Amygdala (tissue), 56 donors: ENCODE measurements at places on chromosomes 7 and 10.

DNA sequence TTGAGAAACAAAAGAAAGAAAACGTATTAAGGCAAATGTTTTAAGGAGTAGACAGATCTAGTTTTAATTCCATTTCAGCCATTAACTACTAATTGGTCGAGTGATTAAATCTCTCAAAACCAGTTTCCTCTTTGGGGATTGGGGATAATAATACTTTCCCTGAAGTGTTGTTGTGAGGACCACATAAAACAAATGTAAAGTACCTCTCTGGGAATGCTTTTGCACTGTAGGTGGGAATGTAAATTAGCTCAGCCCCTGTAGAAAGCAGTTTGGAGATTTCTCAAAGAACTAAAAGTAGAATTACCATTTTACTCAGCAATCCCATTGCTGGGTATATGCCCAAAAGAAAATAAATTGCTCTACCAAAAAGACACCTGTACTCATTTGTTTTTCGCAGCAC is 36.0 kb upstream of the PPP1R3C start:
- no peak for DNase-seq

DNA sequence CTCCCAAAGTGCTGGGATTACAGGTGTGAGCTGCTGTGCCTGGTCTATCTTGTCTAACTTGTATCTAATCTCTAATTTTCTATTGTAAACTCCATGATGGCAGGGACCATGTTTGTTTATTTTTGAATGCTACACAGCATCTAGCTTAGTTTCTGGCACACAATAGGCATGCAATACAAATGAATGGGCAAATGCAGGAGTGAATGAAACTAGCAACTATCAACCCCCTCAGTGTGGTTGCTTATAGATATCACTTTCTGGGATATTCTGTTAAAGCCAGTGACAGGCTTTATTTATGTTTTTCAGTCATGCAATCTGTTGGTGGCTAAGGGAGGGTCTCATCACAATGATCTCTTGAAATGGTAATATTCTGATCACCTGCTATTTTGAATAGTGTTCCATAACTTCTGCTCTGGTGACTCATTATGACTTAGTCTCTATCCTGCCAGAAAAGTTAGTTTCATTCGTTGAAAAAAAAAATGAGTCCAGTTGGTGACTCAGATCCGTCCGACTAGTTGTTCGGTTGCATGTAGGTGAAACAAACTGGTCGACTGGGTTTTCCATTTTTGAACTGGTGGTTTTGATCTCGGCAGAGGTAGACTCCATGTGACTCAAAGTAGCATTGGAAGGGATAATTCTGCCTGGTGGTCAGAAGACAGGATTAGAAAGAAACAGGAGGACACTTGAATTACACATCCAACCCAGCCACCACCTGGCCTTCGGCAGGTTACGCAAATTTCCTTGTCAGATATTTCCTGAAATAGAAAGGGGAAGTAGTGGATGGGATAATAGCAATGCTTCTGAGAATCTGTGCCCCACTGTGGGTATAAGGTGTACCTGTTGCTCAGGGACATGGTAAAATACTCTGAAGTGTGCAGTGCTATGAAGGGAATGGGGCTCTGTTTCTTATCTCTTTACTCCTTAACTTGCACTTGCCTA is 76.8 kb downstream of the GATA3 start:
- no peak for DNase-seq

- no peak for DNase-seq
Measured at GRCh38 chr10:43692051-43692825, 43.6 kb upstream of the ZNF32 start.

DNA sequence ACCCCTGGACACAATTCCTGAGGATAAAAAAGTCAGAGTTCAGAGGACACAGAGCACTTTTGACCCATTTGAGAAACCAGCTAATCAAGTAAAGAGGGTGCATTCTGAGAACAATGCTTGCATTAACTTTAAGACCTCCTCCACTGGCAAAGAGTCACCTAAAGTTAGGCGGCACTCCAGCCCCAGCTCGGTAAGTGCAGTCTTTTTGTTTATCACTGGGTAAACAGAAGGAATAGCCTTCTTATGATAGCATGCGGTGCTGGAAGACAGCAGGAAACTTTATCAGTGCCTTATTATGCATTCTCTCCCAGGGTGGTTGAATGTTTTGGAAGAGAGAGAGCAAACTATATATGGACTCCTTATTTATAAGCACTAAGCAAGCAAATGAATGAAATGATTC is 130.5 kb downstream of the CDK14 start:
- DNase-seq: no peak

DNA sequence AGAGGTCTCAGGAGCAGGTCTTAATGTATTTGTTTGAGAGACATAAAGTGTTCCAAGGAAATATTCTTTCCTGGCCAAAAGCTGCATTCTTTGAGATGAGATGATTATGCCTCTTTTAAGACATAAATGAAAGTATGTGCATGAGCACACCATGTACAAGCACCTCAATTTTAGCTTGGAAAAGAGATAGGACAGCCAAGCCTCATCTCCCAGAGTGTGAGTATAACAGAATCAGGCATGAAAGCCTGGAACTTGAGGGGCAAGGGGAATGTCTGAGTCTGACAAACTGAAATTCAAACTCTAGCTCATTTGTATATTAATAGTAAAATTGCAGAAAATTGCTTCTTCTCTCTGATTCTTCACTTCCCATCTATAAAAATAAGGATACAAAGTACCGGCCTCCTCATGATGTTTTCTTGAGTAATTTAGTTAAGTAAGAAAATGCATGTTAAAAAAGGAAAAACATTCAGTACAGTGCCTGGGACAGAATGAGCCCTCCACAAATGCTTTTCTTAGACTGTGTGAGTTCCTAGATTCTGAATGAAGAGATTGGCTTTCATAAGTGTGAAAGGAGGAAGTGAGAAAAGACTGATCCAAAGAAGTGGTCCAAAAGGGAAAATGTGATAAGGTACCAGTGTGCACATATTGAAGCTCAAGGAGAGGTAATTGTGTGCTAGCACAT is 1260.9 kb upstream of the SORCS1 start:
- no peak for DNase-seq

- no peak for DNase-seq
Measured at GRCh38 chr7:71480791-71481190, 348.8 kb downstream of the GALNT17 start.

DNA sequence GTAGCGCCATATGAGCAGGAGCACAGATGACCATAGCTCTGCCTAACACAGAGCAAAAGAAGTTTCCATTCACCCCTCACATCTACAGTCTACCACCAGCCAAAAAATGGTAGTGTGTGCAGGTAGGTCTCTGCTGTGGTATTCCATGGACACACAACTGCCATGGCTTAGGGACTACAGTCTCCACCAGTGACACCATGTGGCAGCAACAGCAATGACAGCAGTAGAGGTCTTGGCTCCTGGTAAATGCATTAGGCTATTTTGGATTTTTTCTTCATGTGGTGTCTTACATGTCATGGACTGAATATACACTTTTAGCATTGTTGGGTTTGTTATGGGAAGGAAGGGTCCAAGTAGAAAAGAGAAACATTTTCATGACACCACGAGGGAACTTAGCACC is 70.1 kb upstream of the CABCOCO1 start:
- no peak for DNase-seq

DNA sequence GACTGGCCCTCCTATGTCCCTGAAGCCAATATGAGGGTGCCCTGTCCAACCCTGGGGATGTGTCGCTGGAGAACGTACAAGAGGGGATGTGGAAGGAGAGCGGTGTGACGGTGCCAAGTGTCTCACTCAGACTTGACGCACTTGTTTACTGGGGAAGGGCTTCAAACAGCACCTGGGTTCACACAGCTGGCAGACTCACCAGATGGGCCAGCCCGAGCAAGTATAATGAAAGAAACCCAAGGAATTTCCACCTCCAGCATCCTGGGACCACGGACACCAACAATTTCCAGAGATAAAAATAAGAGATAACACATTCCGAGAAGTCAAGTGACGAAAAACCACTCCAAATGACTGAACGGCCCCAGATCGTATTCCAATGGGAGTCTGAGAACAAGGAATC is 5.3 kb downstream of the ATP5MF start:
- DNase-seq: no peak

GRCh38 chr10:97911217-97911616 is 61.6 kb downstream of the GOLGA7B start:
- DNase-seq: no peak

DNA sequence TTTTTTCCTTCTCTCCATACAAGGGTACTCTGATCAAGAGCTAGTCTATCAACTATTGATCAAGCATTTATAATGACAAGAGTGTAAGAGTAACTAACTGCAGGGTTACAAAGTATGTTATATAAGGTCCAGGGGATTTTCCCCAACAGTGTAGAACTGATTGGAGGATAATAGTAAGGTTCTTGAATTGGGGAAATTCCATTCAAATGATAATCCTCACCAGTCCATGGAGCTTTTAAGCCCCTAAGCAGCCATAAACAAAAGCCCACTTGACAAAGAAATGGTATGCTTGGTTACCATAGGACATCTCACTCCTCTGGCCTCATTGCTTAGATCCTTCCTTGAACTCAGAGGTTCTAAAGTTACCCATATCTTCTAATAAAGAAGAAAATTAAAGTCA is 8.2 kb downstream of the YME1L1 start:
- no peak for DNase-seq

- no peak for DNase-seq
Measured at GRCh38 chr7:124812764-124813163, 47.2 kb upstream of the GPR37 start.

GRCh38 chr10:127577376-127578258 is 28.5 kb downstream of the NPS start:
- no peak for DNase-seq

- no peak for DNase-seq
Measured at GRCh38 chr7:21915140-21915539, 30.6 kb downstream of the CDCA7L start.

- no peak for DNase-seq
Measured at GRCh38 chr7:40526951-40527715, 392.3 kb downstream of the SUGCT start.

GRCh38 chr7:155583636-155584035 is 37.3 kb upstream of the CNPY1 start:
- DNase-seq: no peak

DNA sequence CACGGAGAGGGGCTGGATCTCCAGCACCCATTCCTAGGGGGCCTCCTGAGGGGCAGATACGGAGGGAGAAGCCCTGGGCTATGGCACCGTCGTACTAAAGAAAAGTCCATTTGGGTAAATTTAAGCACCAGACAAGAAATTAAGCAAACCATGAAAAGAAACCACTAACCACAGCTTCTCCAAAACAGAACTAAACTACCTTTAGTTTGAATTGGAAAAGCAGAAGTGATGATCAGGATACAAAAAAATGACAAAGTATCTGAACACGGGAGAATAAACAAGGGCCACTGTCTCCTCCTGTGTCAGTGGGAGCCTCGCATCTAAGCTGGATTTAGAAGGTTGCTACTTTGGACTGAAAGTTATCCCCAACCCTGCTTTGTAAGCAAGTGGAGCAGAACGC is 69.1 kb downstream of the DIP2C start:
- no peak for DNase-seq

DNA sequence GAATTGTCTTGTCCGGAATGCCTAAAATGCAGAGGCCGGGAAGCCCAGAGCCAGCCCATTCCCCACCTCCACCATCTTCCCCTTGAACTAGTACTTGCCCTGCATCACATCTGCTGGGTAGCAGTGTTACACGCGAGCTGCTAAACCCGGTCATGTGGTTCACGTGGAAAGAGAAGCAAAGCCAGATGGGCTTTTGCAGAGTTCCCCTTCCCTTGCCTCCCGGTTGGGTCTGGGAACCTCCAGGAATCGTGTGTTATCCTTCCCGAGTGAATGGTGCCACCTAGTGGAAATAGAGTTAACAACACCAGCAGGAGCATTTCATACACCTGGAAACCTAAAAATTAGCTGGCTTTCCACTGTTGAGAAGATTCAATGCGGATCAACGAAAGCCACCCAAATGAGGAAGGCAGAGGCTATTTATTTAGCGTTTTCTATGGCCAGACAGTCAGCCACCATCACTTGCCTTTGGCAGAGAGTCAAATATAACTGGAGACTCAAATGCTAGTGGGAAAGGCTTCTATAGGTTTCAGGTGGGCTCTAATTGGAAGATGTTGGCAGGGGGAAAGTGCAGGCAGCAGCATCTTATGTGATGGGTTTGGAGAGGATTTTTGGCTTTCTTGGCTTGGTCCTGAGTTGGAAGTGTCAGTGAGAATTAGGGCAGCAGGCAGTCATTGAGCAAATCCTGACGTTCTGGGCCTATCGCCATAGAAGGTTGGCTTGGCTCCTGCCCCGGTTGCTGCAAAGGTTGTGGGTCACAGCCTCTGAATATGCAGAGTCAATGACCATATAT is 12.9 kb upstream of the DENND2A start:
- no peak for DNase-seq

DNA sequence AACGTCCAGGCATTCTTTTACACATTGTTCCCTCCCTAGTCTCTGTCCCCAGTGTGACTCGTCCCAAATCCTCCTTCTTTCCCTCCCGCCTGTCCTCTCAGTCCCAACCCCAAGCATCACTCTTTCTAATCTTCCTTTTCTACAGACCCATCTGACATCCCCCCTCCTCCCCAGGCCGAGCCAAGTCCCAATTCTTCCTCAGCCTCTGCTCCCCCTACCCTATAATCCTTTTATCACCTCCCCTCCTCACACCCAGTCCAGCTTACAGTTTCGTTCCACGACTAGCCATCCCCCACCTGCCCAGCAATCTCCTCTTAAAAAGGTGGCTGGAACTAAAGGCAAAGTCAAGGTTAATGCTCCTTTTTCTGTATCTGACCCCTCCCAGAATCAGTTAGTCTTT is 95.1 kb downstream of the MACC1 start:
- no peak for DNase-seq

DNA sequence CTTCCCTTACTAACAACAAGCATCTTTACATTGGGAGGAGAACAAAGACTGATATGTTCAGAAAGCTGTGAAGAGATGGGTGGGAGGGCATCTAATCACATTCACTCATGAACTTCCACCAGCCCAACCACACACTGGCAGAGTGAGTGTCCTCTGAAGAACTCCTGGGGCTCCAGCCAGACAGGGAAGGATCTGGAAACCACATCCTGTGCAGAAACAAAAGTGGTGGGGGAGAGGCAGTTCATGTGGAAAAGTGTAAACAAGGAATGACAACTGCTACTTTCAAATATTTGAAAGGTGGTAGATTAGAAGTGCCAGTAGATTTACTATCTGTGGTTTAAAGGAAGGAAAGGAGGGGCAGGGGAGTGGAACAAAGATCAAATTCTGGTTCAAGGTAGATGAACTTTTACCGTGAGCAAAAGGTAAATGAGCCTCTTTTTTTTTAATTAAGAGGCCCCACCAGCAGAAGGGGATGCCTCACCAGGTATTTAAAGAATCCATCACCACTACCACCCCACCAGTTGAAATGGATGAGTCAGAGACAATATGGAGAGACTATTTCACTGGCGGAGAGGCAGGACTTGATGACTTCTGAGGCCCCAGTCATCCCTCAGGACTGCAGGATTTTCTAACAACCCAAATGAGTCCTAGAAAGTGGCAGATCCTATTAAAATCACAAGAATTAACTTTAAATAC is 34.5 kb downstream of the GOT1 start:
- DNase-seq: no peak

- no peak for DNase-seq
Measured at GRCh38 chr7:2631946-2632732, at the start of gene TTYH3. Gene TTYH3, plus strand, starts transcription at chr7:2631986. Its CDS starts 170 bp downstream, at chr7:2632156.

GRCh38 chr7:131424219-131424822 is 96.6 kb downstream of the MKLN1 start:
- no peak for DNase-seq
